ENCODE measurements at places on chromosomes 16 and 17.

DNA sequence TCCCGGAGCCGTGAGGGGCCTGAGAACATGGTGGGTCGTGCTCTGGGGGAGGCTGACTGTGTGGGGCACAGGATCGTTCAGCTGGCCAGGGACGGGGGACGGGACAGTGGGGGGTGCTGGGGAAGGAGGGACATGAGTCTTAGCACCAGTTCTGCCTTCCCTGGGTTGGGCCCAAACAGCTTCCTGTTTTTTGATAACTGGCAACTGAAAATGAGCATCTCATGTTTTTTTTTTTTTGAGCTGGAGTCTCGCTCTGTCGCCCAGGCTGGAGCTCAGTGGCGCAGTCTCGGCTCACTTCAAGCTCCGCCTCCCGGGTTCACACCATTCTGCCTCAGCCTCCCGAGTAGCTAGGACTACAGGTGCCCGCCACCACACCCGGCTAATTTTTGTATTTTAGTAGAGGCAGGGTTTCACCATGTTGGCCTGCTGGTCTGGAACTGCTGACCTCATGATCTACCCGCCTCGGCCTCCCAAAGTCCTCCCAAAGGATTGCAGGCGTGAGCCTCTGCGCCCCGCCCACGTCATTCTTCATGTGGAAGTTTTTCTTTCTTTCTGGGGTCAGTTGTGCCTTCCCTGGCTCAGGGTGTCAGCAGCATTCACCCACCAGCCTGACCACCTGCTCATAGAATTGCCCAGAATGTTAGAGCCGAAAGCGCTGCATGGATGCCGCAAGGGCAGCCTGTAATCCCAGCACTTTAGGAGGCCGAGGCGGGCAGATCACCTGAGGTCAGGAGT lies 6.4 kb downstream of the ASPSCR1 start:
- peak; percentile 58 for DNase-seq

DNA sequence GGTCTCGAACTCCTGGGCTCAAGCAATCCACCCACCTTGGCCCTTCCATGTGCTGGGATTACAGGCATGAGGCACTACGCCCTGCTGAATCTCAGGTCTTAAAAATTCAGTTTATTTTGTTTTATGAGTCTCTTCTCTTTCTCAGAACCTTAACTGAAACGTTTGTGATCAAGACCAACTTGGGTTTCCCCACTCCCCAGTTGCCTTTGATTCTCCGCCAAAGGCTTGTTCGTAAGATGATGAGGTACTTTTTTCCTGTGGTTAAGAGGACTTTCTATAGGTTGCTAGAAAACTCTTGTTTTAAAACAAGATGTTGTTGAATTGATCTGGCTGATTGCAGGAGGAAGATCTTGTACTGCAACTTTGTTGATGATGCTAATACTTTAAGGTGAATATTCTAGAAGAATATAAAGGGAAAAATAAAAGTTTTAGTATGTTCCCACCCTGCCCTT lies 11.7 kb downstream of the ABCC1 start:
- DNase-seq, result no peak

DNA sequence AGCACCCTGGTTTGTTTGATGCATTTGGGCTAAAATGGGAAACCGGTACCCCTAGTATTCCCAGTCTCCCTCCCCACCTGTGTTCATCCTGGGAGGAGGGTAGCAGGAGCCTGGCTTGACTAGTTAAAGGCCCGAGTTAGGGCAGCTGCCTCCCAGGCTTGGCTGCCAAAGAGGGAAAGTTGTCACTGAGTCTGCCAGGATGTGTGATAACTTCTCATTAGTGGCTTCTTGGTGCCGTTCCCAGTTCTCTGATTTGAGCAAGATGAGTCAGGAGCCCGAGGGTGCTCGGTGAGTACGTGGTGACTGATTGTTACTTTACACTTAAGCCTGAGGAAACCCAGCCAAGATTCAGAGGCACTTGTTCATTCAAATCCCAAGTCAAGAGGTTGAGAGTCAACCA lies 2.5 kb downstream of the KRT32 start:
- no peak for DNase-seq

- DNase-seq, result no peak
Measured at GRCh38 chr16:86495756-86496261, 14.5 kb upstream of the FOXF1 start.

GRCh38 chr16:15034266-15035162 lies 21.4 kb downstream of the NTAN1 start:
- peak; percentile 16 for DNase-seq

GRCh38 chr16:1150511-1150982 lies 2.4 kb upstream of the CACNA1H start:
- DNase-seq, result no peak

GRCh38 chr17:42980766-42981397 lies 517 bp downstream of the RUNDC1 start:
- peak; percentile 32 for DNase-seq

GRCh38 chr17:61753696-61754095 lies 109.6 kb downstream of the BRIP1 start:
- DNase-seq, result no peak

DNA sequence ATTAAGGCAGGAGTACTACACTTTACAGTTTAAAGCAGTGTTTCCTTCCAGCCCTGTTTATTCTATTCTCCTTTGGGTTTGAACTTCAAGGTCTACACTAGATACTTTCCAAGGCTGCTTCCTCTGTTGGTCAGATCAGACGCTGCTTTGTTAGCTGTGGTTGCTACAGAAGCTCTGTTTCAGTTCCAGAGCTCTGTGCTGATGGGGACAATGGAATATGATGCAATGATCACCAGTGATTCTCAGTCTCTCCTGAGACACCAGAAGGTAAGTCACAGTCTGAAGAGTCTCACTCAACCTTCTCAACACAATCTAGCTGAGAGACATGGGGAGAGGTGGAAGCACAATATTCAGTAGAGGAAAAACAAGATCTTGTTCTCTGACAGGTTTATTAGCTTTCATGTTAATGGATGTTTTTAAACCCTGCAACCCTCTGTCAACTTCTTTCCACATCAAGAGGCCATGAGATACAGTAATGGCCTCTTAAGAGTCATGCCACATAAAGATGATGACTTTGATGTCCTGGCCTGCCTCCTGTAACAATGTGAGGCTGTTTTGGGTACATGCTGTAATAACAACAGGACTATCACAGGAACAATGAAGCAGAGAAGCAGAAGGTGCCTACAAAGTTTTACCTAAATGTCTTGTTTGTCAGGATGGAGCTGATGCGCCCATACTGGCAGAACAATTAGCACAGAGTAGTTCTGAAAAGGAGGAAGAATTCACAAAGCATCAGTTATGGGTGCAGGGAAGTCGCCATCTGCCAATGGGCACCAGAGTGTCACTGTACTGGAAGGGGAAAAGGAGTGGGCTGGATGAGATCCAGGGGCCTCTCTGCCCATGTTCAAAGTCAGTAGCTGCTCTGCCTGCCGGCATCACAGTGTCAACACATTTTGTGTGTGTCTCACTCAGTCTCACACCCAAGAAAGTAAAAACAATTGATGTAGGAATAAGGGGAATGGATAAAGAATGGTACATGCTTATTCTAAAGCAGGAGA lies 33.4 kb downstream of the PSME3IP1 start:
- no peak for DNase-seq

DNA sequence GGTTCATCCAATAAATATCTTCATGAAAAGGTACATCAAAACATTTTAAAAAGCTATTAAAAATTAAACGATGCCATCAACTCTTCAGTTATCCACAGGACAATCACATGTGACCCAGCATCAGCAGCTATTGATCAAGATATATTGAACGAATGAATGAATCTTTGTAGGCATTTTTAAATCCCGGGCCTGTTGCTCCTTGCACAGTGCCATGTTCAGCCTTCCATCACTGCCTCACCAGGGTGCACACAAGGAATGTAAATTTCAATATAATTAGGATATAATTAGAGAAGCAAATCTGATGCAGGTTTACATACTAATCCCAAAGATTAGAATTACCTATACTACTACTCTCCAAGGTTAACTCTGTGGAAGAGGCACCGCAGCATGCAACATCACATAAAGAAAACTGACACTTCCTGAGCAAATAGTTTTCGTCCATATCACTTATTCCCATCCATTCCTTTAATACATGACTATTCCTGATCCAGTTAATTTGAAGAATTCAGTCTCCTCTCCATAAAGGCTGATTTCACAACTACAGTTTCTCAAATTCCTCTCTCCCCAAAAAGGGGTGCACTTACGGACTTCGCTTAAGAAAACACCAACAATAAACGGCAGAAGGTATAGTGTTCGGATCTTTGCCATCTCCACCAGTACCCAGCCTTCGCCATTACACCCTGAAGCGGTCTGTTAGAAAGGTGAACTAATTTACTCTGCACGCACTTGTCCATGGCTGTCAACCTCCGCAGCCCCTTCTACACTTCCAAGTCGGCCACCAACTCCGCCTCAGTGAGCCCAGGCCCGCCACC lies 938 bp downstream of the NCOR1 start:
- DNase-seq, result no peak

GRCh38 chr16:177394-177822 lies 928 bp downstream of the HBA1 start:
- DNase-seq, result no peak

GRCh38 chr16:65118871-65119270 lies 3.0 kb downstream of the CDH11 start:
- DNase-seq, result no peak

GRCh38 chr16:88430524-88431446 lies 22.3 kb upstream of the ZFPM1 start:
- DNase-seq, result peak; percentile 50

DNA sequence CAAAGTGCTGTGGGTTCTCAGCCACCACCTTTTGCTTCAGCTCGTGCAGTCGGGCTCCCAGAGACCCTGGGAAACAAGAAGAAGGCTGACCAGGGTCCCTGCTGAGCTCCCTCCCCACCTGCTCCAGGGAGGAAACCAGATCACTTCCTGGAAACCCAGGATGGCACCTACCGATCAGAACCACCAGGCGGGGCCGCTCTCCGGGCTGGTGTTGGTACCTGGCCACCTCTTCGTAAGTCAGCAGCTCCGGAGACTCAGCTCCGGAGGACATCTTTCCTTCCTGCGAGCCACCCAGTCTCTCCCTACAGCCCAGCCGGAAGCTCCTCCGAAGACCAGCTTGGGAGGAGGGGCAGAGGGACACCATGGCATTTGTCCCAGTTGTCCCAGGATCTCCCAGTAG lies 18.9 kb downstream of the MPP3 start:
- no peak for DNase-seq

- DNase-seq, result peak; percentile 38
Measured at GRCh38 chr16:17335826-17336529, 134.8 kb downstream of the XYLT1 start.

GRCh38 chr16:11045441-11045840 lies 101.1 kb downstream of the CLEC16A start:
- no peak for DNase-seq

GRCh38 chr17:71899317-71899716 lies 221.5 kb upstream of the SOX9 start:
- no peak for DNase-seq

DNA sequence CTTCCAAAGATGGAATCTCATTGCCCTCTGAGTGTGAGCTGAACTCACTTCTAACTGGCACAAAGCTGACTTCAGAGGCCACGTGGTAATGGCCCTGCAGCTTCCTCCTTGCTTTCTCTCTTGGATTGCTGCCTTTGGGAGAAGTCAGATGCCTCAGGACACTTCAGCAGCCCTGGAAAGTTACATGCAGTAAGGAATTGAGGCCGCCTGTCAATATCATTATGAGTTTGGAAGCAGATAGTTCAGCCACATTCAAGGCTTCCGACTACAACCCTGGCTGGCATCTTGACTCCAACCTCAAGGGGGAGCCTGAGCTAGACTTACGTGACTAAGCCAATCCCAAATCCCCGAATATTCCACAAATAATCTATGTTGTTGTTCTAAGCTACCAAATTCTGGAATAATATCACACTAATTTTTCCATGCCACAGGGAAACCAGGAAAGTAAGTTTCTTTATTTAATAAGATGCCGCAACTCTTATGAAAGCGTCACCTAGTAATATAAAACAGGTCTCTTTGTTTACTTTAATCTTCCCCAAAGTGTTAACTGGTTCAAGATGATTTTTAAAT lies 13.6 kb downstream of the CEP20 start:
- DNase-seq, result peak; percentile 56

DNA sequence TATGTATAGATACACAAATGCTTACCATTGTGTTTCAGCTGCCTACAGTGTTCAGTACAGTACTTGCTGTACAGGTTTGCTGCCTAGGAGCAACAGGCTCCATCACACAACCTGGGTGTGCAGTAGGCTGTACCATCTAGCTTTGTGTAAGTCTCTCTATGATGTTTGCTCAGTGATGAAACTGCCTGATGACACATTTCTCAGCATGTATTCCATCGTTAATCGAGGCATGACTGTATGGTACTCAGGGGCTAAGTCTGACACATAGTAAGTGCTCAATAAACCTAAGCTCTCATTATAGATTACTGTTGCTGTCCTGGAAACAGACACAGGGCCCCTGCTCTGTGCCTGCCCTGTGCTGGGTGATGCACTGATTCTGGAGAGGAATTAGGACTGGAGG lies 18.1 kb downstream of the KCNJ12 start:
- no peak for DNase-seq

GRCh38 chr16:69188236-69188549 lies 1.2 kb downstream of the SNTB2 start:
- peak; percentile 22 for DNase-seq

- no peak for DNase-seq
Measured at GRCh38 chr17:5819396-5819795, 235.1 kb upstream of the NLRP1 start.

DNA sequence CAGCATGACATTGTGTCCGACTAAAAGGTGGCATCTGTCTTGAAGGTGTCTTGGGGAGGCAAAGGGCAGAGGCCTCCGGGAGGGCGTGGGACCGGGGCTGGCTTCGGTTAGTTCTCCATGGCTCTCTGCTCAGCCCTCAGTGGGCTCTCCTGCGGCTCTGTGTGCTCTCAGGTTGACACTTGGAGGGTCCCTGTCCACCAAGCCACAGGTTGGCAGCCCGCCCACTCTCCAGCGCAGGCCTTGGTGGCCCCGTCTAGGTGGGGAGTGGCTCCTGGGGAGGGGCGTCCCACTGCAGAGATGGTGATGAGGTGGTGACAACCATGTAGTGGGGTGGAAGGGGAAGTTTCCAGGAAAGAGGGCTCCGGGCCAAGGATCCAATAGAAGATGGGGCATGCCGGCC lies 31.6 kb downstream of the ADGRG5 start:
- no peak for DNase-seq

GRCh38 chr17:68507576-68507975 lies 4.7 kb upstream of the PRKAR1A start:
- DNase-seq, result peak; percentile 70

- DNase-seq, result peak; percentile 70
Measured at GRCh38 chr17:15171167-15172047, 93.7 kb downstream of the PMP22 start.

GRCh38 chr17:73847952-73848351 lies 203.7 kb upstream of the SDK2 start:
- no peak for DNase-seq

Measured in inflammatory macrophage (primary cell).